ENCODE measurements at places on chromosomes 1 and 21. TPM values are rescaled to one million over a fixed set of nuclear protein-coding genes. Genes with fewer than 3 reads are reported as not detected.
A peak's percentile ranks its signal among the peaks of the same experiment; 100 is the strongest.

E2F2 gene
- not detected for total RNA-seq

- DNase-seq: peak; percentile 88
Observed at GRCh38 chr1:58896246-58897183, 112.7 kb upstream of the JUN start.

DNA sequence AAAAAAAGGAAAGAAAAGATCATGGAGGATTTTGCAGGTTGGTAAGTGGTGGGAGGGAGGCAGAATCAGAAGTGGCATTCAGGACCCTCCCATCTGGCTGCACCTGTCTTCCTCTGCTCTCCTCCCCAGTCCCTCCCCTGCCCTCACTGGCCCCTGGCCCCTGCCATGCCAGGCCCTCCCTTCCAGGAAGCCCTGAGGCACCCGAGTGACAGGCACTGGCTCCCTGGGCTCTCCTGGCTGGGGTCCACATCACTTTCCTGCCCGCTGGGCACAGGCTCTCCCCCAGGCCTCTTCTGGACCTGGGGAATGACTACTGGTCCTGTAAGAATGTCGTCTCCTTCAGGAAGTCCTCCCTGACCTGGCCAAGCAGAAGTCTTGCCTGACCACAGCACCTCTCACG, 15.3 kb upstream of the ADARB1 start:
- DNase-seq: peak; percentile 63

- DNase-seq: no peak
Observed at GRCh38 chr1:100896481-100896982, 642 bp downstream of the SLC30A7 start.

DNA sequence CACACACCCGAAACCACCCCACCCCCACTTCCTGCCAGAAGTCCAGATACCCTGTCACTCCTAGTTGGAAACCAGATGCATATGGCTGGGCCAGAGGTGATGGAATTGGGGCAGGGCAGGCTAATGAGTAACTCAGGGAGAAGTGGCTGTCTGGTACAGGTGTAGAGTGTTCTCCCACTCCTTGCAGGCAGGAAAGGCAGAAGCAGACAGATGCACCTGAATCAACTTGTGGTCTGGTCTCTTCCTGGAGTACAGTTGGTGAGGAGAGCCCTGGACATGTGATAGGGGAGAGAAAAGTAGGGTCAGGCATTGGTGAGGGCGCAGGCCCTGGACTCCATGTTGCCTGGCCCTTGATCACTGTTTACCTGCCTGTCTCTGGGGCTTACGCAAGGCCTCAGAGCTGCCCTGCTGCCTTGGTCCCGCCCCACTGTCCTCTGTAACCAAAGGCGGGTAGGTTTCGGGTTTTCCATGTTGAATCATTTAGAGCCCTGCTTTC, 2.5 kb downstream of the CGN start:
- no peak for DNase-seq

- DNase-seq: no peak
Observed at GRCh38 chr1:177063648-177064047, 100.9 kb downstream of the ASTN1 start.

IRF2BP2 gene
- total RNA-seq: 92.3 TPM

LCE1F gene
- not detected for total RNA-seq

DNA sequence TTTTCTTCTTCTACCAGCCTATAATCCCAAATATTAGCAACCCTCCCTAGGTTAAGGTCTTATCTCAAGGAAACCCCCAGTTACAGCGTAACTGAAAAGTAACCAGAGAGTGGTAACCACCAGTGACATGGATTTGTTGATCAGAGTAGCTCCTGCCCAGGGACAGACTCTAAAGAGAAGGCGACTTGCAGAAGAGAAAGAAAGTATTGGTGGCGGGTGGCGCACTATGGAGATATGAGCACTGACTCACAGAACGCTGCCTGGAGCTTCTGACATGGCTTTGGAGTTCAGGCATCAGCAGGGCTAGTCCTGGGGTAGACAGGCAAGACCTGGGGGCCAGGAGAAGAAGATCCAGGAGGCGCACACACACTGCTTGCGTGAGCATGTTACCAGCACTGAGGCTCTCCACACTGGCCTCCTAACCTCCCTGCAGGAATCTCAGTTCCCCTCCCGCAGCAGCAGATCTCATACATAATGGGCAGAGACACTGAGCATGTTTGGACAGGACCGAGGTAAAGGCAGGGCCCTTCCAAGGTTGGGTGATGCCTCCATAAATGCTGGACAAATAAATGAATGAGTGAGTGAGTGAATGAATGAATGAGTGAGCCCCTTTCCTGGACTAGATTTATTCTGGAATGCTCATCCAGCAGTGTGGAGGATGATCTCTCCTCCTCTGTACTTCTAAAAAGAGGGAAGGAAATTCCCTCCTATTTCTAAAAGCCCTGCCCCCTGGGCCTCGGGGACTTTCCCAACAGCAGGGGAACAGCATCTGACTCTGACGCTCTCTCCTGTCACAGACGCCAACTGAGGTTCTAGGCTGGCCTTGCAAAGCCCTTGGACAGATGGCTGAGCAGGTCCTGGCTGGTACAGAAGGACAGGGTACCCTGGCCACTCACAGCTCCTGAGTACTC, 175.5 kb downstream of the CLIC6 start:
- DNase-seq: peak; percentile 66

- no peak for DNase-seq
Observed at GRCh38 chr1:66732407-66733166, 19.7 kb upstream of the DYNLT5 start.

CR1 gene
- total RNA-seq: 2.5 TPM

OR2T2 gene
- total RNA-seq: not detected

- DNase-seq: no peak
Observed at GRCh38 chr1:99992044-99992722, 22.4 kb downstream of the SLC35A3 start.

FH gene
- 188 TPM for total RNA-seq

SPRR1B gene
- not detected for total RNA-seq
